T-helper 1 cell (primary cell): ENCODE measurements at places on chromosomes 1 and 21.

DNA sequence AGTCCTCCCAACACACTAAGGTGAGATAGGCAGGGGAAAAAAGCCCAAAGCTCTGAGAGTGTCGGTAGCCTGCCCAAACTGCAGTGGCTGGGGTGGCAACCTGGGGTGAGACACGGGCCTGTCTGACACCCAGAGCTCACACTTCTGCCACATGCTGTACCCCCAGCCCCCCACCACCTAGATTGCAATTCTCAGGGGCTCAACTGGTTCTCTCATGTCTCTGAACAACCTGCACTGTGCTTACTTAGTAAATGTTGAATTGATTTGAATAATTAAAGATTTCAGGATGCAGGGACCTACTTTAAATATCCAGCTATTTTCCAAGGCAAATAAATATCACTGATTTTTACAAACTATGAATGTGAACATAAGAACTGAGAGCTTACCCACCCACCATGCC lies 115.5 kb downstream of the EDEM3 start:
- DNase-seq: no peak

GRCh38 chr1:79082233-79082632 lies 75.7 kb upstream of the ADGRL4 start:
- DNase-seq: no peak

DNA sequence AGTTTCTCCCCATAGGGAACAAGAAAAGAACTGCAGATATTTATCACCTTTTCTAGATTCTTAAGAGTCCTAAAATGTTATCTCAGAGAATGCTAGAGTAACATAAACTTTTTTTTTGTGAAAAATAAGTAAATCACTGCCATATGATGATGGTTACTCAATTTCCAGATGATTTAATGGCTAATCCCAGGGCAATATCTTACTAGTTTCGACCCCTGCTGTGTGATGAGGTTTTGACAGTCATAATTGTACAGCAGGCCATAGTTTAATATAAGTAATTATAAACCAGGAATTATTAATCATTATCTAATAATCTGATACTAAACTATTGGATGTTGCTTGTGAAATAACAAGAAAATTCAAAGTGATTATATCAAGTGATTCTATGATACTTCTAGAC lies 210.6 kb downstream of the HLX start:
- no peak for DNase-seq

DNA sequence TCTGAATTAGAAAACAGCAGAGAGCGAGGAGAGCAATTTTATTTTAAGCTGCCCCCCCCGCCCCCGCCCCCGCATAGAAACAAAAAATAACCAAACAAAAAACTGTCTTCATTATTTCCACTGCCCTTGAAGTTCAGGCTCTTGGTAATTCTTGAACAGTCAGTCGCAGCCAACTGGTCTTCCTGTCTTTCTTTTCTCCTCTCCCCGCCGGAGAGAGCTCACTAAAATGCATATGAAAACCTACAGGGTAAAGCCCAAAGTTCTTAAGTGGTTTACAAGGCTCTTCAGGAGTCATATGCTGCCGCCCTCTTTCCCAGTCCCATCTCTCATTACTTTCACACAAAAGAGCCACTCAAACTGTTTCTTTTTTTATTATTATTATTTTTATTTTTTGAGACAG lies 1.1 kb upstream of the ANKRD35 start:
- DNase-seq: no peak

DNA sequence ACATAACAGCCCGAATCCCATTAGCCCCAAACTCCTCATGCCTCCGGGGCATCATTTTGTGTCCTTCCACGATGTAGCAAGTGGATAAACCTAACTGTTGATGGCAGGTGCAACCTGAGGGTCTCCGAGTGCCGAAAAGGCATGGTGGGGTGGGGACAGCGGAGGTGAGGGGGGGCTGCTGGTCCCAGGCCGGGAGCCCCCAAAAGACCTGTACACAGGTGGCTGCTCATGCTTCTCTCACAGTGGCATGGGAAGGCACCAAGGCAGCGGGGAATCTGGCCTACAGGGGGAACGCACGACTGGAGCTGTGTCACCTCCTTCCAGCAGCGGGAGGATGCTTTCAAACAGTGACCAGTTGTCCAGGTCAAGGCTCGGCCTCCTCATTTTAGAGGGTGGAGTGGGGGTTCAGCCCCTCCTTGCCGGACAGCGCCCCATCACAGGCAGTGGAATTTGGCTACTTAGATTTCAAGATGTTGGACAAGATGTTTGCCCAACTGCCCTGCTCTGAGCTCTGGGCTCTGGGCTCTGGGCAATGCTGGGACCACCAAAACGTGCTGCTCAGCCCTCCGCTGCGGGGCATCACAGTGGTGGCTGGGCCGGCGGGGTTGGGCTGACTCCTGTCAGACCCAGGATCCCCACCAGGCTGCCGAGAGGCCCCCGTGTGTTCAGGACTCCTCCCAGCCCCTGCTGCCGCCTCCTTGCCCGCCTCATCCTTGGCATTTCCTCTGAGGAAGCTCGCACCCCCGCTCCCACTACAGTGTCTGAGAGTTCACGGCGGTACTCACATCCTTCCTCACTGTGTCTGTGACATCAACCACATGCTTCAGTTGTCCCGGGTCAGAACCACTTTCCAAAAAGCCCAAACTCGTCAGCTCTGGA lies 7.6 kb downstream of the DNMT3L start:
- DNase-seq: no peak

GRCh38 chr1:145985502-145986439 lies 10.6 kb downstream of the TXNIP start:
- no peak for DNase-seq

GRCh38 chr1:27872059-27872801 lies at the start of gene THEMIS2:
Gene THEMIS2, plus strand, starts transcription at chr1:27872544. Its CDS starts 28 bp downstream, at chr1:27872572.
- DNase-seq: peak; percentile 69

GRCh38 chr1:173504268-173504667 lies 27.1 kb downstream of the PRDX6 start:
- DNase-seq: no peak

DNA sequence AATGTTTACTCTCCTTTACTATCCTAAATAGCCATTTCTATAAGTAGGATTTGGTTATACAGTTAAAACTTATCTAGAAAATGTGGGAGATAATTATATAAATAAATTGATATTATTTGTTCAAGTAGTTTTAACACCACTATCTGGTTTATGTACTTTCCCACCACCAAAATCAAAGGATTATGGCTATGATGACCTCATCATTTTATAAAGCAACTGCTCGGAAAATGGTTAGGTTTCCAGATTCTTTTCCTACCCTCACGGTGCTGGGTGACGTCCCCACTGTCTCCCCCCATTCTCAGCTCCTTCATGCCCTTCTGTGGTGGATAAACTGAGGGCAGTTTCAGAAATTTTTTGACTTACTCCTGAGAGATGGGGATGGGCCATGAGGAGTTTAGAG lies 1011.8 kb upstream of the ADGRL4 start:
- DNase-seq: no peak

- DNase-seq: no peak
Measured at GRCh38 chr1:234841710-234842231, 231.8 kb upstream of the IRF2BP2 start.

- DNase-seq: peak; percentile 85
Measured at GRCh38 chr1:203289281-203289981, 15.9 kb upstream of the BTG2 start.

DNA sequence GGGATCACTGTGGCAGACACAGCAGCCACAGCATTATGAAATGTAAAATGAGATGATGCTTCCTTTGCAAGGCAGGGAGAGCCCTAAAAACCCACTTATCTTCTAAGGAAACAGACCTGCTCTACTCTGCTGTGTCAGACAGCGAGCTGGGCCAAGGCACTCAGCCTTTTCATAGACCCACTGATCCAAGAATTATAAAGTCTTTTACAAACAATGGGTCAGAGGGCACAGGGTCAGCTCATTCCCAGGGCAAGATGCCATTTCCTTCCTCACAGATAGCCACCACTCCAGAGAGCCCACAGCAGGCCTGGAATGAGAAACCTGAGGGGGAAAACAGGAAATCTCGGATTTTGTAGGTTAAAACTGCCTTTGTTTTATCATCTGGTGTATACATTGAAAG lies 42.9 kb downstream of the CASQ2 start:
- no peak for DNase-seq

- DNase-seq: no peak
Measured at GRCh38 chr1:167630568-167631385, 745 bp downstream of the RCSD1 start.

- DNase-seq: no peak
Measured at GRCh38 chr1:24281591-24281990, 37.6 kb upstream of the GRHL3 start.

DNA sequence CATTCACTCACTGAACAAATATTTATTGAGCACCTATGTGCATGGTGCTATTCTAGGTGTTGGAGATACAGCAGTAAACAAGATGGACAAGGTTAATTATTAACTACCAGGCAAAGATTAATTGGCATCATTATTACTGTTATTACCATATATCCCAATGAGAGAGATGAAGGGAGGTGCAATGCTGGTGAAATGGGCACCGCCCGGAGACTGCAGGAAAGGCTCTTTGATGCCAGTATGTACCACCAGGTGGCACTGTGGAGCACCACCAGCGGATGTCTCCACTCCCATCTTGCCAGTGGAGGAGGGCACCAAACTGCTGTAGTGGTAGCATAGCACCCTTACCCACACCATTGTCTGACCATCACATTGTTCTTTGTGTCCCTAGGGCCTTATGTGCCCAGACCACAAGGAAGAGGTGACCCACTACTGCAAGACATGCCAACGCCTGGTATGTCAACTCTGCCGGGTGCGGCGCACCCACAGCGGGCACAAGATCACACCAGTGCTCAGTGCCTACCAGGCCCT lies 3.0 kb downstream of the TRIM46 start:
- peak; percentile 84 for DNase-seq

DNA sequence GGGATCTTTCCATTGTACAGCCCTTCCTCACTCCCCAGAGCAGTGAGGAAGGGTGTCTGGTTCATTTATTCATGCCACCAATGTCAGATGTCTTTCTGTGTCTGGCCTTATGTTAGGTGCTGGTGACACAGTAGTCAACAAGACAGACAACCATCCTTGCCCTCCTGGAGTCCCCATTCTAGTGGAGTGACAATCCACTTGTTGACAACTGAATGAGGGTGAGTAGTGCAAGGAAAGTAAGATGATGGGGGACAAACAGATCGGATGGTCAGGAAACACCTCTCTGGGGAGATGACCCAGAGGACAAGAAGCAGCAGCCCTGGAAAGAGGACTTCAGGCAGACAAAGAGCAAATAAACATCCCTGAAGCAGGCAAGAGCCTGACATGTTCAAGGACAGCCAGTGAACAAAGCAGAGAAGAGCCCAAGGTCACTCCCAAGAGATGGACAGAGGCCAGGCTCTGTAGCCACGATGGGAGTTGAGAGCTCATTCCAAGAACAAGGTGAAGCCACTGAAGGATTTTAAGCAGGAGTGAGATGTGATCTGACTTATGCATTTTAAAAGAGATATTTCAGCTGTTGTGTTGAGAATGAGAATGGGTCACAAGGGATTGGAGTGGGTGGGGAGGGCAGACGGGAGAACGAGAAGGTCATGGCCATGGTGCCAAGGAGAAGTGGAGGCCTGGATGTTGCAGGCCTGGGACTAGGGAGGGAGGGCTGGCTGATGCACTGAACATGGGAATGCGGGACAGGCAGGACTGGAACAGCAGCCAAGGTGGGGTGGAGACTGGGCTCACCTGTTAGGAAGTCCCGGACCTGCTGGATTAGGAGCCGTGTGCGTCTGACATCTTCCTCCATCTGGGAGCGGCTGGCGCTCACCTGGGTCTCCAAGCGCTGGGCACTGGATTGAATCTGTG lies 30.2 kb downstream of the LAMB3 start:
- DNase-seq: no peak

DNA sequence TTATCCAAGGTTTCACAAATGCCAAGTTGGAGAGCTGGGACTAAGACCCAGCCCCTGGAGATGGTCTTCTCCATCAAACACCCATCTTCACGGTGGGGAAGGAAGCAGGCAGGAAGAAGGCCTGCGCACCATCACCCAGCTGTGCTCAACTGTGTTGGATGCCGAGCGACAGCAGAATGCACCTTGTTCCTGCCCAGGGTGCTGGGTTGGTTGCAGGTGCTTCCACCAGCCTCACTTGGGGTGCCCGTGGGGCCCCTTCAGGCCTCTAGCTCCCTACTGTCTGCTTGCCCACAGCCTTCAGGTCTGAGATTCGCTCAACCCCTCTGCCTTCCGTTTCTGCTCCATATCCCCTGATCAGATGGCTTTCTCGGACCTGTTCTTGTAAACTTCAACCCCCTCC lies 42.5 kb downstream of the OLFML2B start:
- no peak for DNase-seq

DNA sequence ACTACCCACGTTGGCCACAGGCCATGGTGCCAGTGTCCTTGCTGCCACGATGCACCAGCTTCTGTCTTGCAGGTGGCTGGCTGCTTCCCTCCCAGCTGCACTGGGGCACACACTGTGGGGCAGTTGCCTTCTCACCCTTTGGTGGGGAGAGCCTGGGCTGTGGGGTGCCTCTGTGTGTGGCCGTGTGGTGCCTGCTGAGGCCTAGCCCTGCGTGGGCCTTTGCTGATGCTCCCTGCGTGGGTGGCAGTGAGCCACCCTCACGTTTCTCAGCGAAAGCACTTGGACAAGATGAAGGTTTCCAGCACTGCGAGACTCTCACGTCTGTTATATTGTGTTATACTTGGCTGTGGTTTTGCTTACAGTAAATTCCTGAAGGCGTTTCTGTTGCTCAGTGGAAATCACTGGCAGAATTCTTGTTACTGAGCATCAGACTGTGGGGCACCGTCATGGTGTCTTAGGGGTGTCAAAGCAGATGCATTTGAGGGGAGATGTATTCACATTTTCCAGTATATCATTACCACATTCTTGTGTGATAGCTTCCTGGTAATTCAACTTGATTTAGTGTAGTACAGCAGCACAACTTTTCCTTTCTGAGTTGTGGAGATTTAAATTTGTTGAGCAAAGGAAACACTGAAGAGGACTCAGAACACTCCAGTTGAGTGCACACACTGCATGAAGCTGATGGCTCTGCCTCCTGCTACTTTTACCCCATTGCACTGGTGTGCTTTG lies 124.7 kb downstream of the PCBP3 start:
- DNase-seq: no peak

- no peak for DNase-seq
Measured at GRCh38 chr21:45838634-45839033, 142.9 kb upstream of the COL6A1 start.
